ENCODE measurements at places on chromosomes 5 and 9.

DNA sequence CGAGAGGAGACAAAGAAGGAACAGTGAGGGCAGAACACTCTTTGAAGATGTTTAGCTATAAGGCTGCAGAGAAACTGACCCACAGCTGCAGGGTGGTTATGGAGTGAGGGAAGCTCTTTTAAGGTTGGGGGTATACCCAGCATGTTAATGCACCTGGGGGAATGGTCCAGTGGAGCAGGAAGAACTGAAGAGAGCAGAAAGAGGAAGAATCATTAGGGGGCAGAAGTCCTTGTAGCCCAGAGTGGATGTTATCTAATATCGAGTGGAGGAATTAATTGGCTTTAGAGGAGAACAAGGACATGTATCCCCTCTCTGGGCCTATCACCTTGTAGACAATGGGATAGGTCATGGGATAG lies 7.7 kb downstream of the IL4 start:
- no peak for DNase-seq

DNA sequence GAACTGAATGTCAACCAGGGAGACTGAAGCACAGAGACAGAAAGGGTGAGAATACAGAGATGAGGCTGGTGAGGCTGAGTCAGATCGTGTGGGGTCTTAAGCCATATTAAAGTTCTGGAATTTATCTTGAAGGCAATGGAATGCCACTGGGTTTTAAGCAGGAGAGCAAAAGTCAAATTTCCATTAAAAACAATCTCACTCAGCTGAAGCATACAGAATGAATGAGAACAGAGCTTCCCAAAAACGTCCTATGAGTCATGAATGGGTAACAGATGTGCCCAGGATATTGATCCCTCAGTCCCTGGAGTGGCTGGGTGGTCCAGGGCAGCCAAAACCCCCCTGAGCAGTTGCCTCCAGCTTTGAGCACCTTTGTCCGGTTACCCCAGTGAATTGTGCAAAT lies 44.9 kb downstream of the PFDN1 start:
- DNase-seq: no peak

DNA sequence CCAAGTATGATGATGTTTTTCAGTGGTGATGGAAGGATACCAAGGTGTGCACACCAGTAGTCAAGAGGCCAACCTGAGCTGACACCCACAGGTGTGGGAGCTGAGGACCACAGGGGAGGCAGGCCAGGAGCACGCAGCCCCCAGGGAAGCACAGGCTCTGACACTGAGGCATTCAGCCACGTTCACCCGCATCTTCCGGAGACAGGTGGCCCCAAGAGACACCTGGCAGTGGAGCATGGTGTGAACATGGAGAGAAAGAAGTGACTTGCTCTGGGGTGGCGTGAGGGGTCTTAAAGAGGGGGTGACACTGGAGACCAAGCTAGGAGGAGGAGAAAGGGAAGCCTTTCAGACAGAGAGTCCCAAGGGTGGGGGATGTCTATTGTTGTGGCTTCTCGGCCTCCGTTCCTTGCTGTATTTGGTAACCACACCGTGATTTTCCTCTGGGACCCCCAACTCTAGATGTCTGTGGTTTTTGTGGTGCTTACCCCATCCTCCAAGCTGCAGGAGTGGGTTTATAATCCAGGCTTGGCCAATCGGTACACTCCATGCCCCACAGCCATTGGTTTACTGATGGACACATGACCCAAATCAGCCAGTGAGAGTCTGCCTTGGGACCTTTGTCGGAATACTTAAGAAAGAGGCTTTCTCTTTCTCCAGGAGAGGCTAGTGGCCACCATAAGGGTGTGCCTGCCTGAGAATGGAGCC lies 84.6 kb downstream of the HRH2 start:
- no peak for DNase-seq

- DNase-seq: peak; percentile 8
These were observed 31.8 kb upstream of the FOXB2 start for GRCh38 chr9:76987594-76988200.

- no peak for DNase-seq
These were observed 79.5 kb upstream of the PIP5K1B start for GRCh38 chr9:68625559-68625958.

GRCh38 chr9:133340256-133340655 lies 4.3 kb upstream of the SURF6 start:
- no peak for DNase-seq

GRCh38 chr9:114953959-114954358 lies 23.6 kb upstream of the TNFSF8 start:
- no peak for DNase-seq

DNA sequence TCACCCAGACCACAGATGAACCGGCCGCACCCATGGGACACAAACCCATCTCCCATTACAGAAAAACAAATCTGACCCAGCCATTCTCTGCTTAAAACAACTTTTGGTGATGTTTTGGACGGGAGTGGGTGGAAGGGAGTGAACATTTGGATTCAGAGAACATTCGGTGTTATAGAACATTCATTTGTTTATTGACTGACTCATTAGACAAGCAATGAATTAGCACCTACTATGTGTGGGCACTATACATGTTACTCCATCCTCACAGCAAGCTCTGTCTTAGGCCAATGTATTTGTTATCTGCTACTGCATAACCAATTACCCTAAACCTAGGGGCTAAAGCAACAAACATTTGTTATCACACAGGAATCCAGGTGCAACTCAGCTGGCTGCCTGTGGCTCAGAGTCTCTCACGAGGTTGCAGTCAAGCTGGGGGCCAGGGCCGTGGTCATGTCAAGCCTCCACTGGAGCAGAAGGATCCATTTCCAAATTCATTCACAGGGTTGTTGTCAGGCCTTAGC lies 5.1 kb upstream of the ERGIC1 start:
- no peak for DNase-seq

DNA sequence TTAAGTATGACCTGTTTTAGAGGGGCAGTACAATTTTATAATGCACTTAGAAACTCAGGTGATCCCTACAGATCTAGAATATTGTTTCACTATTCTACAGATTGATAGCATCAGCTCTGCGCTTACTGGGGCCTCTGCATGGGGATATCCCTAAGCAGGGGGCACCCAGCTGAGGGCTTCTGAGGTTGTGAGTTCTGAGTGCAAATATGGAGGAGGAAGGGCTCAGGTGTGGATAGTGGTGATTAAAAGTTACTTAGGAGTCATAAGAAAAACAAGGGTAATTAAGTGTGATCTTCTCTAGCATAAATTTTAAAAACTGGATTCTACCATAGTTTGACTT lies 274.4 kb downstream of the EFNA5 start:
- no peak for DNase-seq

DNA sequence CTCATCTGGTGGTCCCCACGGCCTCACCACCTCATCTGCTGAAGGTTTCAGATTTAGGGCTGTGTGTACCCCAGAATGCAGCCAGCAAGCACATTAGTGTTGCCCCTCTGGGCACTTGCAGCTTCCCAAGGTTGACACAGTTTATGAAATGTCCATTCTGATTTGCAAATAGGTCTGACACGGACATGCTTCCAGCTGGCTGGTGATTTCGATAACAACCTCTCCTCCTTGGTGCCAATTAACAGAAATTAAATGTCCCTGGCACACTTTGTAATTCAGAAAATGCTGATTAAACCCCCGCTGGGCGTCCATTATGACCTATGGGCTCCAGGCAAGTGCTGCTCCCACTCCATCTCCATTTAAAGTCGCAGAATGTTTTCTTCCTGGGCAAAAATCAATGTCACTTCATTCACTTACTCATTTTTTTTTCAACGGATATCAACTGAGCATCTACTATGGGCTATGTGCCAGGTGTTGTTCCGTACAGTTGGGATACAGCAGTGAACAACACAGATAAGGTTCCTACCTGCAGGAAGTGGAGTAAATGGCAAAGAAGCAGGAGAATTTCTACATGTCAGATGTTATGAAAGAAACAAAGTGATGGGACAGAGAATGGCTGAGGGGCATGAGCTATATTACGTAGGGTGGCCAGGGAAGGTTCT lies 32.0 kb downstream of the PLAC8L1 start:
- DNase-seq: no peak

DNA sequence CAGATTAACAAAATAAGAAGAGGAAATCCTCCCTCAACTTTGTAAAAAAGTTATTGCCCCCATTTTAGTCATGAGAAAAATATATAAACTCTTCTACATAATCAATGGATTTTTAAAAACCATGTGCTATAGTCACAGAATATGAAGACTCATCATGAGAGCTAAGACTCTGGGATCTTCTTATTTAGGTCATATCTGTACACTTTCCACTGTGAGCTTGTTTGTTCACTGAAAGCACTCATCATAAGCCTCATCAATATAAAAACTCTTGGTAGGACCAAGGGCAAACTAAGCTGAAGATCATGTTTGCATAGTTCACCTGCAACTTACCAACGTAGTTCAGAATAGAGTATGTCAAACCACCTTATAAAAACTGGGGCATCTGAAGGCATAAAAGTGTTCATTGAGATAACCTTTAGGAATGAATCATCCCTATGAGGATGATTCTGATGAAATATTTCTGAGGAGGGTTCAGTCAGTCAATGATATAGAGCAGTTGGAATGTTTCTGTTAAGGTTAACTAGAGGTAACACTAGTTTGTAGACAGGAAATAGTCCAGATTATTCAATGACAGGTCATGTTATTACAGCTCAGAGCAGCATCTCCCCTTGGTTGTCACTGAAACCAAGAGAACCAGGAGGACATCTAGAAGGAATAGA lies 289.9 kb upstream of the SMC2 start:
- DNase-seq: no peak

GRCh38 chr9:86042199-86042978 lies 57.0 kb downstream of the GOLM1 start:
- no peak for DNase-seq

GRCh38 chr5:78795757-78796156 lies 147.2 kb upstream of the LHFPL2 start:
- DNase-seq: no peak

DNA sequence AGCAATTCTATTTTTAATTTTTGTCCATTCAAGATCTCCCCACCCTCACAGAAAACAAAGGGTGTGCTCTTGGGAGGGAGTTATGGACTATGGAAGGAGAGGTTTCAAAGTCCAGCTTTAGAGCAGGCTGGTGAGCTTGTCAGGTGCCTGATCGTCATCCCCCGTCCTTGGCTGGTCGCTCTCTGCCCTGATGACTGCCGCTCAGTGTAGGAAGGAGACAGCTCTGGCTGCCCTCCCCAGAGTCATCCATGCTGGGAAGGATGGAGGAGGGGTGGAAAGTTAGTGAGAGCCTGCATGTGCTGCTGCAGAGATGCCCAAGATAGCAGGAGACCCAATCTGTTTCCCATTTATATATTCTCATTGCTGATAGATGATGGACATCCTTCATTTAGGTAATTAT lies 96.6 kb downstream of the NLN start:
- DNase-seq: no peak

DNA sequence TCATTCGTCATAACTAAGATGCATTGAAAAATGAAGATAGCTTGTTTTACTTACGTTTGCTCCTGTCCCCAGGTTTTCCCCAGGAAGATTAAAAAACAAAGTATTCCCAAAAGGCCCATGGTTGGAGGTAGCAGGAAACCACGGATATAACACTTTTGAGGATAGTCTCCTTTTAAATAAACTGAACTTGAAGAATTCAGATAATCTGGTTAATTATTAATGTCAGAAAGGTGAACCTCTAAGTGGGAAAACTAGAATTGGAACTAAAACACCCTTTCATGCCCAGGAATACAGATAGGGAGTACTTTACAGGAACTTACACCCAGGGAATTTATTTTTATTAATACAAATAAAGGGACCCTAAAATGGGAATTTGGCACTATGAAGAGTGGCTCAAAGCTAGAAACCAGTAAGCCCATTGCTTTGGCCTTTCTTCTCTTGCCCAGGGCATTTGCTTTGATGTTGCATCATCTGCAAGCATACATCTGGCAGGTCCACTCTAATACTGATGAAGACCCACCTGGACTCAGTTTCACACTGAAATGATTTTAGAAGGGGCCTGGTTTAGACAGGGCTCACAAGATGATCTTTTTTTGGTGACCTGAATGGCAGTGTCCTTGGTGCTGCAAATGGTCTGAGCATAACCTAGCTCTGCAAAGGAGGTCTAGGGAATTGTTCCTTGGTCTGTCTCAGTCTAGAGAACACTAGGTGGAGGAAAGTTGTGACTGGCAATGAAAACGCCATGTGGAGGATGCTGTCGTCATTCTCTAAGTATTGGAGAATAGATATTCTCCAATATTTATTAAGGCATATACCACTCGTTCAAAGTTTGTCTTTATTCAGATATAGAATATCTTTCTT lies at the start of gene C5:
Gene C5, minus strand, starts transcription at position 148 of the 861 bp plus-strand sequence. Its CDS starts 29 bp downstream, at position 119.
- no peak for DNase-seq
